ENCODE measurements at places on chromosomes 12 and 14.

DNA sequence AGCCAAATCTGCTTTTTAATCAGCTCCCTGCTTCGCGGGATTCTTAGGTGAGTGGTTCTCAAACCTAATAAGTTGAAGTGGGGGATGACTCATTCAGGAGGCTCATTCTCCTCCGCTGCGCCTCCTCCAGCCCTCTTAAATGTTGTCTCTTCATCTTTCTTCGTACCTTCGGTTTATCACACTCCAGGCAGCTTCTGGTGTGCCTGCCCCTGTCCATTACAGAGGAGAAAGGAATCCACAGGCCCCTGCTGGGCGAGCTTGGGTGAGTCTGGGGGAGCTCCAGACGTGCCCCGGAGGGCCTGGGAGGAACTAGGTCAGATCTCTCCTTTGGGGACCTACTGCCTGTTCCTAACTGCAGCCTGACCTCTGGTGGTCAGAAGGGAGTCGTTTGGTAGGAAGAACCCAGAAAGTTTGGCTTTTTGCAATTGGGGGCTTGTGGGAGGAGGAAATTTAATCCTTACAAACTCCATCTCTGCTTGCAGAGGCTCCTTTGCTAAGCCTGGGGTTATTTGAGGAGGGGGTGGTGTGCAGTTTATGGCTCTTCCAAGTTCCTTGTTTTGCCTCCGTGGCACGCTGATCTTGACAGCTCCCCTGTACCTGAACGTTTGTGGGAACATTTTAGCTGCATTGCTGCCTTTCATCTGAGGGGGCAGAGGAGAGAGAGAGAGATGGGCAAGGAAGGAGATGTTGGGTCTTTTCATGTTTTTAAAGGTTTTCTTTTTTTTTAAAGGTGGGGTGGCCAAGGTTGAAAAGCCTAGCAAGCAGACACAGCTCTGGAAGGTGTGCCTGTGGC is 84.1 kb upstream of the GNG2 start:
- peak; percentile 69 for DNase-seq

DNA sequence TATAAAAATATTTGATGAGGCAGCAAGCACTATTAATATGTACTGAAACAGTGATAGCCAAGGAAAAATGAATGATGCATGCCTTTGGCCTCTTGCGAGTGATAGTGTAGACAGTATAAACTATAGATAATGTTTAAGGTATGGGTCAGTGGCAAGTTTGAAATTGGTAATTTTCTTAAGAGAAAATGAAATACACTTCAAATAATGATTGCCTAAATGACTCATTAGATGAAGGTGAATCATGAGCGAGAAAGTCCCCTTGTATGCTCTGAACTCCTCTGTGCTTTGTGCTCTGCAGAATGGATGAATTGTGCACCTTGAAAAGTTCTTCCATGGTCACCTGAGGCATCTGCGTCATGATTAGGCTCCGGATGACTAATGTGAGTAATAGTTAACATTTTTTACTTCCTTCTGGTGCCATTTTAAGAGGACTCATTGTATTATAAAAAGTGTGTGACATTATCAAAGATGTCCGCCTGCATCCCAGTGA is 84.9 kb upstream of the RTL1 start:
- DNase-seq = peak; percentile 58

GRCh38 chr14:23610090-23610814 is 25.9 kb upstream of the DHRS2 start:
- DNase-seq = no peak

GRCh38 chr14:100628225-100628624 is 41.0 kb upstream of the BEGAIN start:
- DNase-seq = no peak

DNA sequence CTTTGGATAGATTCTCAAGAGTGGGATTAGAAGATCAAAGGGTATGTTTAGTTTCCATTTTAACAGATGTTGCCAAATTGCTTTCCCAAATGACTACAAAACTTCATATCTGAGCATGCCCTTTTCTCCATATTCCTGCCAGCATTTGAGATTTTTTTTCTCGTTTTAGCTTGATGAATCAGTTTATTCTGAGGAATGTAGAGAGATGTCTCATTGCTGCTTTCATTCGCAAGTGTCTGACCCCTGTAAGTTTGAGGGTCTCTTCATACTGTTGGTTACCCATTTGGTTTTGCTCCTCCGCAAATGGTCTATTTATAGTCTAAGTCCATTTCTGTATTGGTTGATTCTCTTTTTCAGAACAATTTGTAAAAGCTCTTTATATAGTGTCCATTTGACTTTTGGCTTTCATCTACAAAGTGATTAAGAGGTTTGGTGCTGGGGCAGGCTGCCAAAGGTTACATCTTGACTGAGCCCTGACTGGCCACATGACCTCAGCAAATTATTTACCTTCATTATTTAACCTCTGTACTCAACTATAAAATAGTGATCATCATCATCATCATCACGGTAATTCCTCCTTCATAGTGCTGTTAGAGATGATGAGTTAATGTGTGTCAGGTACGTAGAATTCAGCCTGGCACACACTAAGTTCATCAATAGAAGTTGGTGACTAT is 33.6 kb downstream of the HCAR2 start:
- no peak for DNase-seq

GRCh38 chr14:61466249-61466904 is 145.0 kb downstream of the PRKCH start:
- peak; percentile 87 for DNase-seq

DNA sequence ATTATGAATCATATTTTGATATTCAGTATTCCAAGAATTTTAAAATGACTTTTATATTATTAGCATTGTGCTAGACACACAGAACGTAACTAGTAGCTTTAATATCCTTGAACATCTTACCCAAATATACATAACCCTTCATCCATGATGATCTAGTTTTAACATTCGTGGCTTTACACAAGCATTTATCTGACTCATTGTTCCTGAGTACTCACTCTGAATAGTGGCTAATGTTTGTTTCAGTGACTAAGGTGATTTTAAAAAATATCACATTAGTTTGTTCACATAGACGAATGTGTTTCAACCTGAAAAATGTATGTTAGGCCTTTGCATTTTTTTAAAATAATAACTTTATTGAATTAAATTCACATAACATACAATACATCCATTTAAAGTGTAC is 80.0 kb upstream of the PTPRQ start:
- DNase-seq = no peak

- peak; percentile 75 for DNase-seq
Observed at GRCh38 chr14:67999705-68000384, 180.3 kb downstream of the RAD51B start.

- no peak for DNase-seq
Observed at GRCh38 chr14:77882098-77882497, 82.2 kb downstream of the ADCK1 start.

- no peak for DNase-seq
Observed at GRCh38 chr12:12960639-12961209, 8.8 kb upstream of the GPRC5D start.

DNA sequence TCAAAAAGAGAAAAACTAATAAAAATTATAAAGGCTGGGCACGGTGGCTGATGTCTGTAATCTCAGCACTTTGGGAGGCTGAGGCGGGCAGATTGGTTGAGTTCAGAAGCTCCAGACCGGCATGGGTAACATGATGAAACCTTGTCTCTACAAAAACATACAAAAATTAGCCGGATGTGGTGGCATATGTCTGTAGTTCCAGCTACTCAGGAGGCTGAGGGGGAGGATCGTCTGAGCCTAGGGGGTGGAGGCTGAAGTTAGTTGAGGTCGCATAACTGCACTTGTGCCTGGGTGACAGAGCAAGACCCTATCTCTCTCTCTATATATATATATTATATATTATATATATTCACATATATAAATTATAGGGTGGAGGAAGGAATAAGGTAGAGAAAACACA is 32.5 kb upstream of the ANO2 start:
- DNase-seq = no peak

- DNase-seq = no peak
Observed at GRCh38 chr12:105324704-105325103, 5.8 kb upstream of the C12orf75 start.

DNA sequence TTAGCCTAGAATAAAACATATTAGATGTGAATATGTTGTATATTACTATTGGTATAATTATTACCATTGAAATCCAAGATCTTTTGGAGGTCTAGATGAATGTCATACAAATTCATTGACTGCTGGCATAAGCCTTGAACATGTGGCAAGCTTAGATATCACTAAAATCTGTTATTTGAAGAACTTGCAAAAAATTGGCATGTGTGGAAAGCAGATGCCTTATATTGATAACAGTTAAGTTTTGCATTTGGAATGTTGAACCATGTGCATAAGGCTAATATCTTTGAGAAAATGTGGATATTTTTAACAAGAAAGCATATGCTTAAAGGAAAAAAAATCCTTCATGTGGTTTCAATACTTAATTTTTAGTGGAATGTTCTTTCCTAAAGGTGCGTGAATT is 203.6 kb upstream of the PRICKLE1 start:
- DNase-seq = no peak

- no peak for DNase-seq
Observed at GRCh38 chr14:91872011-91872501, 4.7 kb upstream of the TC2N start.

DNA sequence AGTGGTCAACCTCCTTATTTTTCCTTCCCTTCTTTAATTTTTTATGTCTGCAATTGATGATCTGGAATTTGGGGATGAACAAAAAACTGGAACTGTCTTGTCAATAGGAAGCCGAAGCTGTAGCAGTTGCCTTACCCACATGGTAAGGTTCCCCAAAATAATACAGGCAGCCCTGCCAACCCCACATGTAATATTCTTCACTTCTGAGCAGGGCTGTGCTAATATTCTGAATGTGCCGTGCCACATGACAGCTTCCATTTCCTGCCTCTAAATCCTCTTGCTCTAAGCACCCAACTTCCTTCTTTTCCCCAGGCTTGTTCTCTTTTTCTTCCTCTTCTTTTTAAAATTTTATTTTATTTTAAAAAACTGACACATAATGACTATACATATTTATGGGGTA is 39.6 kb downstream of the GPATCH2L start:
- no peak for DNase-seq

GRCh38 chr14:88707088-88707487 is 85.7 kb downstream of the EML5 start:
- DNase-seq = no peak

GRCh38 chr14:25833341-25834126 is 764.3 kb downstream of the NOVA1 start:
- peak; percentile 4 for DNase-seq

DNA sequence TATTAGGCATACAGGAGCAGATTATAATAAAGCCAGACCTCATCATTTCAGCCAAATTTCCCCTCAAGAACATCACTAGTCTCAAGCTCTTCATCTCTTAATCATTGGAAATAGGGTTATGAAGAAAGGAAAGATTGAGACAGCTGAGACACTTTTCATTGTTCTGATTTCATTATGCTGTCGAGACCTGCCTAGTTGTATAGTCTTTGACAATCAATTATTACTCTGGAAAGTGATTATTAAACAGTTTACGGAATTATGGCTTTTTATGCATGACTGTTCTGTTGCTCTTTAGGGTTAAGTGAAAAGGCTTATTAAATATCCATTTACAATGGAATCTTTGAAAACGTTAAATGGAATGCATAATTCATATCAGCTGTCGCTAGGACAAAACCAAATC is 48.3 kb downstream of the TTC6 start:
- DNase-seq = no peak

DNA sequence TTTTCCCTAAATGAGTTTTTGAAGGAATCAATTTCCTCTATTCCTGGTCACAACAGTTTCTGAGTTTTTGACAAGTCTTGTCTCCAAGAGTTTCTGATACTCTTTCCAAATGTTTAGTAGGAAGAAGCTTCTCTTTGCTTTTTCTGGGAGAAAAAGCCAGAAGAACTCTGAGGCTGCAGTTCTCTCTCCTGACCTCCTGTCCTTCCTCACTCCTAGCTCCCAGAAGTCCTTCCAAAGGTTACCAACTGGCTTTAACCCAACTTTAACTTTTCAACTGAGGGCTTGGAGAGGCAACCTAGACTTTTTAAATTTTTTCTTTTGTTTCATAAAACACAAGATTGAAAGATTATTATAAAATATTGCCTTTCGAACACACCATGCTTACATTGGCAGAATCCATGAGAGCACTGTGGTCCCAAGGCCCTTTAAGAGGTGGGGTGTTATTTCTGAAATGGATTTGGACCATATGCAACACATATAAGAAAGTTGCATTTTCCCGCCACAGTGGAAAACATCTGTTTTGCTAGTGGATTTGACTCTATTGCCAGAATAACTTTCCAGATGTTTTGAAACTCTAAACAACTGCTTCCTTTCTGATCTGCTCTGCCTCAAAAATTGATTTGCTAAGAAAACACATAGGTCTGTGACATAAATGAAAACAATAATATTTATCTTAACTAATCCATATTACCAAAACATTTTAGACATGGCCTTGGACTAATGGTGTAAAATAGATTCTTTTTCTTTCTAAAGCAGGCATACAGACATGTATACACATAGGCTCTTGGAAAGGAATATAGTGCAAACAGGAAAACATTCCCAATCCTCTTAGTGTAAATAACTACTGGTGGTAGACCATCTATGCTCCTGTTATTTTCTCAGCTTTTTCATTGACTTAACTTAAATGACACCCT is 22.3 kb upstream of the EPS8 start:
- DNase-seq = no peak

- no peak for DNase-seq
Observed at GRCh38 chr14:22227084-22227483, 361.9 kb downstream of the DAD1 start.

DNA sequence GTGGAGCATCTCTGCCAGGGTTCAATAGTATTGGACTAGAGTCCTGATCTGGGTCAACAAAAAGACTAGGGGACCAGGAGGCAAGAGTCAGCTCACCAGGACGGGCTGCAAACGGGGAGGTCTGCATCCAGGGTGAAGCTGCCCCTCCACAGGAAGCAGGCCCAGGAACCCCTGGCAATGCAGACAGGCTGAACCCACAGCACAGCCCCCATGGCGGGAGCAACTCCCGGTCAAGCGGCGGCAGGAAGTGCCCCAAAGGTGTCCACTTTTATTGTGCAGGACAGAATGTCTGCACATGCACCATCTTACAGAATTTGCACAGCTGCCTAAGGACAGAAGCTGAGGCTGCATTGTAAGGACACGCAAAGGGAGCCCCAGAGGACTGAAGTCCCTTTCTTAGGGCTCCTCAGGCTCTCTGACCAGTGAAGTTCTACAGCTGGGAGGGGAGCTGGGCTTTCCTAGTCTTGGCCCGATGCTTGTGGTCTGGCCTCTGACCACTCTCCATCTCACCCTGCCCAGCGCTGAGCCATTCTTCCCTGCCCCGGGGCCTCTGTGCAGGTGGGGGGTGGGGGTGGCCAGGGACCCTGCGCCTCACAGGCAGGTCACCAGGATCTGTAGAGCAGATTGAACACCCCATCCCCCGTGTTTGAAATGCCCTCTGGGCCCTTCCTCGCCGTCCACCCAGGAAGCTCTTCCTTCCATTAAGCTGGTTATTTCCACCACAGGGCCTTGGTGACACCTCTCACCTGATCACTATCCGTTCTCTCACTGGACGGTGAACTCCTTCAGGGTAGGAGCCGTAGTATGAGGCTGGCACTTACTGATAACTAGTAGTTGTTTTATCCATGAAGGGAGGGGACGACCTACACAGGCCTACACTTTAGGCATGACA is 75.9 kb downstream of the NINJ2 start:
- no peak for DNase-seq
